Stimulated activated CD8-positive, alpha-beta memory T cell treated with anti-CD3 and anti-CD28 coated beads, Interleukin-4, amount 100 ng/mL, for 1 hour (primary cell): ENCODE measurements at places on chromosomes 1 and 21.

DNA sequence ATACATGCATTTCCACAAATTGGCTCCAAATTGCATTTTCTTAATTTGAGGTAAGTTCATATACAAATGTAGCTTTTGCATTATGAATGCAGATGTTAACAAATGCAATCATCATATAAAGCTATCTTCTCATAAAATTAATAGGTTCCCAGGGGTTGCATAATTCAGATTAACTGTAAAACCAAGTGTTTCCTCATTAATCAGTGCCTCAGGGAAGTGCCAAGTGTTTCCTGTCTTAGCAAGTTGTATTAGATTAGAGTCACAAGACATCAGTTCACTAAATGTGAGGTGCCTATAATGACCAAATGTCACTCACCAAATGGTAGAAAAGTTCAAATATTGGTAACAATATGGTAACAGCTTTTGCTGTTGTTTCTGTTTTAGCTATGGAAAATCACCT, 140.8 kb downstream of the PTGER3 start:
- DNase-seq: no peak

- DNase-seq: no peak
Measured at GRCh38 chr1:70038025-70038424, 167.4 kb downstream of the LRRC40 start.

- DNase-seq: no peak
Measured at GRCh38 chr1:143653429-143653802, 318.4 kb downstream of the FAM72C start.

GRCh38 chr1:67285780-67286488, 21.7 kb upstream of the IL12RB2 start:
- no peak for DNase-seq

DNA sequence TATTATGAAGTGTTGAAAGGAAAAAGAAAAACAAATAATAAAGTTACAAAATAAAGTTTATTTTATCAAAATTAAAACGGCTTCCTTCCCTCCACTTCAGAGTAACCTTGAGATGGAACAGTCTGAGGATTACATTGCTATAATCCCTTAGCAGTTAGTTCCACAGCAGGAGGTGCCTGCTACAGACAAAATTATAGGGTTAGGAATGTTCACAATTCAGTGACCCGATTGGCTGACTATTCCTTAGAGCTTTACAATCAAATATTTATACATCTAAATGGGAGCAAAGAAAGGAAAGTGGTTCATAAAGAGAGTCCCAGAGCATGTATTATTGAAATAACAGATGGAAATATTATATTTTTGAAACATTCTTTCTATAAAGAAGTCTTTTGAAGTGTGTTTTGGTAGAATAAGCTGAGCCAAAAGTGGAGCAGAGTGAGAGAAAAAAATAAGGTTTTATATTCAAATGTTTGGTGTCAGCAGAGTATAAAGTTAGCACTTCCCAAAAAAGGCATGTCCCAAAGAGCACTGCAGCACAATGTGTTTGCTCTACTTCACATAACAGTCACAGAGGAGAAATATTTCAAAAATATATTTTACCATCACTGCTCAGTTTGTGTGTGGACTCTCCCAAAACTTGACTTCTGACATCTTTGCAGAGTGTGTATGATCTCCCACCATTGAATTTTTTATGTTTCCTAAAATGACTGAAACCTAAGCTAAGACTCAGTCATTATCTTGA, 71.4 kb upstream of the GORAB start:
- no peak for DNase-seq

DNA sequence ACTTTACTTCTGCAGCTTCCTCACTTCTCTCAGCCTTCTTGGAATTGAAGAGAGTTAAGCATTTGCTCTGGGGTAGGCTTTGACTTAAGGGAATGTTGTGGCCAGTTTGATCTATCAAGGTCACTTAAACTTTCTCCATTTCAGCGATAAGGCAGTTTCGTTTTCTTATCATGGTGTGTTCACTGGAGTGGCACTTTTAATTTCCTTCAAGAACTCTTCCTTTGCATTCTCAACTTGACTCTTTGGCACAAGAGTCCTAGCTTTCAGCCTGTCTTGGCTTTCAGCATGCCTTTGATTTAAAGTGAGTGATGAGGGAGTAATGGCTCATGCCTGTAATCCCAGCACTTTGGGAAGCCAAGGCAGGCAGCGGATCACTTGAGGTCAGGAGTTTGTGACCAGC, 38.7 kb downstream of the HS2ST1 start:
- no peak for DNase-seq

GRCh38 chr1:6025269-6026094, 20.2 kb upstream of the KCNAB2 start:
- no peak for DNase-seq

- DNase-seq: no peak
Measured at GRCh38 chr1:1189111-1189510, 15.4 kb downstream of the TTLL10 start.

GRCh38 chr1:228176461-228177182, 11.0 kb downstream of the IBA57 start:
- DNase-seq: no peak

DNA sequence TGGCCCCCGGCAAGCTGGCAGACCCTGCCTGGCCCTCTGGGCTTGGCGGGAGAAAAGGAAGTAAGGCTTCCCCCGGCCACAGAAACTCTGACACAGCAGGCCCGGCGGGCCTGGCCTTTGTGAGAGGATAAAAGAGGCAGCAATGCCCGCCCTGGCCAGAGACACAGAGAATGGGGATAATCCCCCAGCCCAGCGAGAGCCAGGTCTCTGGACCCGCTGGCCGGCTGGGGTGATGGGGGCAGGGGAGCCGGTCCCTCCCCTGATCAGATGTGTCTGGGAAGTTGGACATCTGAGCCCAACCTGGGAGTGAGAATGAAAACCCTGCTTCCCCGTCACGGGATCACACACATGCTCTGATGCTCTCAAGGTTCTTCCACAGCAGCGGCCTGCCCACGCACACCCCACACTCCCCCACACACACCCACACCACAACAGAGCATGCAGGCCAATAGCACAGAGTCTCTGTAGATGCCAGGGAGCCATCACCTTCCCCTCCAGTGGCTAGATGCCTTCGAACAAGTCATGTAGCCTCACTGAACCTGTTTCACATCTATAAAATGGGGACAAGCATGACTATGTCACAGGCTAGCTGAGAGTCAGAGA, 4.2 kb downstream of the RSPO1 start:
- DNase-seq: no peak
